Natural killer cell treated with Interleukin-12 subunit alpha and Interleukin-12 subunit beta and Interleukin-15 and Interleukin-18, amount 100 ng/mL, for 72 hours (primary cell): ENCODE measurements at places on chromosomes 3 and 15. TPM values are rescaled to one million over a fixed set of nuclear protein-coding genes. Genes with fewer than 3 reads are reported as not detected.

DNA sequence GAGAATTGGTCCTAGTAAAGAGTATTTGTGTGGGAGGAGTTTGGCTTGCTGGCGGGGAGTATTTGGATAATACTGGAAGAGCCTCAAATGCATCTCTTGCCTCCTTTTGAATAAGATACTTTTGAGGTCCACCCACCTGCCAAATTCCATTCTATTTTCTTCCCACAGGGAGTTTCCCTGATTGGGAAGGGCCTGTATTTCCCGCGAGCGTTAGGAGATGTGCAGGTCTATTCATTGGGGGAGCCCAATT, 406 bp upstream of the RASA2 start:
- no peak for DNase-seq
- peak overlapping the region; percentile 92 for H3K4me3 ChIP-seq
- peak overlapping the region; percentile 94 for H3K27ac ChIP-seq
- peaks cover 17% of the 10 kb centered on the region for H3K36me3 ChIP-seq
- no peaks in the 10 kb centered on the region for H3K27me3 ChIP-seq
- peaks cover 71% of the 10 kb centered on the region for H3K4me1 ChIP-seq

Gene AP4E1
- 13.7 TPM for total RNA-seq

Gene ATP13A4
- total RNA-seq = 0.92 TPM

Gene POTEB2
- not detected for total RNA-seq

- no peak overlapping the region for H3K4me3 ChIP-seq
- no peak for DNase-seq
- no peaks in the 10 kb centered on the region for H3K27me3 ChIP-seq
- peaks cover 96% of the 10 kb centered on the region for H3K36me3 ChIP-seq
- no peak overlapping the region for H3K27ac ChIP-seq
These were observed 110.5 kb downstream of the SNRPN start for GRCh38 chr15:25065286-25065685.

DNA sequence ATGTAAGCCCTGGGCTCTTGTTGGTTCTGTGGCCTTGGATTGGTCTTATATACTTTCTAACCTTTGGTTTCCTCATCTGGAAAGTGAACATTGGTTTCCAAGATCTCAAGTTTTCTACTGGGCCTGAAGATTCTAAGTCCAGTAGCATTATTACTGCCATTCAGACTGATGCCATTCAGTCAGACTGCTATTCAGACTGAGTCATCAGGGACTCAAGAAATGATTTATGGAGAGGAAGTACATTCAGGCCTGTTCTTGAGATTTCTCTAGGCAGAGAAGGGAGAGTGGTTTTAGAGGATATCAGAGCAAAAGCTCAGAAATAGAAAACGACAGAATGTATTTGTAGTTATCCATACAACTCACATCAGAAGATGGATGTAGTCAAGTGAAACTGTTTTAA, 557.2 kb downstream of the NR2F2 start:
- no peak overlapping the region for H3K27ac ChIP-seq
- no peak overlapping the region for H3K4me3 ChIP-seq
- peaks cover 5% of the 10 kb centered on the region for H3K4me1 ChIP-seq
- H3K36me3 ChIP-seq = no peaks in the 10 kb centered on the region

Gene TMEM42
- total RNA-seq = 6.8 TPM

GRCh38 chr15:53397041-53397616, 362.3 kb downstream of the WDR72 start:
- no peak overlapping the region for H3K27ac ChIP-seq
- no peaks in the 10 kb centered on the region for H3K4me1 ChIP-seq
- DNase-seq = no peak
- no peak overlapping the region for H3K4me3 ChIP-seq

Gene MORC1
- not detected for total RNA-seq

GRCh38 chr3:107235193-107235927, 141.9 kb upstream of the CCDC54 start:
- peaks cover 24% of the 10 kb centered on the region for H3K27me3 ChIP-seq
- H3K27ac ChIP-seq = no peak overlapping the region
- no peak for DNase-seq

- H3K4me1 ChIP-seq = no peaks in the 10 kb centered on the region
- no peak overlapping the region for H3K27ac ChIP-seq
- no peaks in the 10 kb centered on the region for H3K27me3 ChIP-seq
These were observed 509.1 kb downstream of the RSL24D1 start for GRCh38 chr15:54687628-54688027.

Gene ANKRD34C
- total RNA-seq = not detected

- H3K27me3 ChIP-seq = no peaks in the 10 kb centered on the region
- peaks cover 16% of the 10 kb centered on the region for H3K4me1 ChIP-seq
- no peak overlapping the region for H3K4me3 ChIP-seq
- peak overlapping the region; percentile 48 for H3K27ac ChIP-seq
These were observed 465.6 kb upstream of the TPRG1 start for GRCh38 chr3:188706176-188706575.

GRCh38 chr3:14927308-14927707, 20.1 kb upstream of the NR2C2 start:
- no peak overlapping the region for H3K27ac ChIP-seq
- H3K4me3 ChIP-seq = no peak overlapping the region
- no peaks in the 10 kb centered on the region for H3K36me3 ChIP-seq

DNA sequence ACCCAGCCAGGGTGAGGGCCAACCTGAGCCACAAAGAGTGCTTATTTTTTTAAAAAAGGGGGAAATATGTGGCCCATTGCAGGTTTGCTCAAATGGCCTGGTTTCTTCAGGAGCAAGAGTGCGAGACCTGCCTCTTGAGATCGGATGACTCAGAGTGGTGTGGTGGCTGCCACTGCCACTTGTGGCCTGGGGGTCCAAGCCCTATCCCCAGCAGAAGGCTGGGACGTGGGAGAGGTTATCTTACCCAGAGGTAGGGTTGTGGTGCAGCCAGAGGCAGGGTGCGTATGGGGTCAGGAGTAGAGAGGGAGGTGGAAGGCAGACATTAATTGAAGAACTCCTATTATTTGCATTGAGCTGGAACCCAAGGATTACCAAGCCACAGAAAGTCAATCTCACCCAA, 83.2 kb upstream of the SMAD3 start:
- no peaks in the 10 kb centered on the region for H3K4me1 ChIP-seq
- H3K27me3 ChIP-seq = peaks cover 13% of the 10 kb centered on the region
- no peaks in the 10 kb centered on the region for H3K36me3 ChIP-seq
- H3K4me3 ChIP-seq = no peak overlapping the region
- no peak overlapping the region for H3K27ac ChIP-seq
- no peak for DNase-seq

Gene RTP1
- not detected for total RNA-seq
